Endothelial cell of coronary artery (primary cell): ENCODE measurements at places on chromosomes 13 and 19. TPM values are rescaled to one million over a fixed set of nuclear protein-coding genes. Genes with fewer than 3 reads are reported as not detected.

Gene PTOV1
- total RNA-seq = 54.4 and 80.2 TPM in 2 replicates

Gene TUBA3C
- not detected in 2 replicates for total RNA-seq

Gene ZNF429
- total RNA-seq = 0.54 and 2.5 TPM in 2 replicates

Gene PNPLA6
- total RNA-seq = 75.9 and 100 TPM in 2 replicates

Gene NALCN
- total RNA-seq = 5.0 and 7.3 TPM in 2 replicates
